Left ventricle myocardium inferior (tissue), 1 donor: ENCODE measurements at places on chromosomes 7 and 10.
A peak's percentile ranks its signal among the peaks of the same experiment; 100 is the strongest.

DNA sequence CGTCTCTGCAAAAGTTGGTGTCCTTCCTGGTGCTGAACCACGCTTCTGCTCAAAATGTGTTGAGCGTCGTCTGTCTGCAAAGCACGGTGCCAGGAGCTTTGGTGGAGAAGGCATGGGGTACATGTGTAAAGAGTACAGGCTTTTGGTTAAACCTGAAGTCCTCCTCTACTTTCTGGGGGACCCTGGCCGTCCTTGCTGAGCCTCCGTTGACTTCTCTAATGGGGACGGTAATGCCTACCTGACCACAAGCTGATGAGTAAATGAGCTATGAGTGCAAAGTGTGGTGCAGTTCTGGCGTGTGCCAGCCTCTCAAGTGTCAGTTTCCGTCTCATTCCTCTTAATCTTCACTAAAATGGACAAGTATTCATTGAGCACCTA is 527 bp upstream of the HERPUD2 start:
- DNase-seq = no peak

DNA sequence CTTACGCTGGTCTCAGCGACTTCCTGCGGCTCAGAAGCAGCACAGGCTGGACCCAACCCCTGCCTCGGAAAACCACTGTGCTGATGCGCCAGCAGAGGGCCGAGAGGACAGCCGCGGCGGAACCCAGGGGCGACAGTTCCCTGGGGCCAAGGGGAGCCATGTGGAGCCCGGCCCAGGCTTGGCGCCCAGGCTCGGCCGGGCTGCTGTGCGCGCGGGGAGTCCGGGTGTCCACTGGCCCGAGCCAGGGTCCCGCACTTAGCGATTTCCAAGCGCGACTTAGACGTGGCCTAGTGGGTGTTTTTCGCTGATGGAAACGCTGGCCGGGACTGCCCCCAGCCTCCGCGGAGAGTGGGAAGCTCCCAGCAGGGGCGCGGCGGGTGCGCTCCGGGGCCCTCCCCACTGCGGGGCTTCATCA is 18.6 kb upstream of the ZNF32 start:
- no peak for DNase-seq

DNA sequence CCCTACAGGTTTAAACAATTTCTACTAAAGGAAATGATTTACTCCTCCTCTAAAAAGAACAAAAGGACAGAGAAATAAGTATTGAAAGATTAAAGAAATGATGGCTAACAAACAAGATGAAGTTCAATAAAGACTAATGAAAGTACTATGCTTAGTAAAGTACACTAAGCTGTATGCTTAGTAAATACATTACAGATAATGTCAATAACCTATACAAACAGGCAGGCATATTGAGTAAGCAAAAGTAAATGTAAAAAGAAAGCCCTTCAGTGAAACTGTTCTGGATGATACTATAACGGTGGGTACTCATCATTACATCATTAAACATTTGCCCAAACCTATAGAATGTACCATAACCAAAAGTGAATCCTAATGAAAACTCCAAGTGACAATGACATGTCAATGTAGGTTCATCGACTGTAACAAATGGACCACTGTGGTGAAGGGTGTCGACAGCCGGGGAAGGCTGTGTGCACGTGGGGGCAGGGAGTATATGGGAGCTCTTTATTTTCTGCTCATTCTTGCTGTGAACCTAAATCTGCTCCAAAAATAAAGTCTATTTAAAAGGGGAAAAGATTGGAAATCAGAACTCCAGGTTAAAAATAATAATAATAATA is 34.0 kb downstream of the CYTH3 start:
- no peak for DNase-seq

DNA sequence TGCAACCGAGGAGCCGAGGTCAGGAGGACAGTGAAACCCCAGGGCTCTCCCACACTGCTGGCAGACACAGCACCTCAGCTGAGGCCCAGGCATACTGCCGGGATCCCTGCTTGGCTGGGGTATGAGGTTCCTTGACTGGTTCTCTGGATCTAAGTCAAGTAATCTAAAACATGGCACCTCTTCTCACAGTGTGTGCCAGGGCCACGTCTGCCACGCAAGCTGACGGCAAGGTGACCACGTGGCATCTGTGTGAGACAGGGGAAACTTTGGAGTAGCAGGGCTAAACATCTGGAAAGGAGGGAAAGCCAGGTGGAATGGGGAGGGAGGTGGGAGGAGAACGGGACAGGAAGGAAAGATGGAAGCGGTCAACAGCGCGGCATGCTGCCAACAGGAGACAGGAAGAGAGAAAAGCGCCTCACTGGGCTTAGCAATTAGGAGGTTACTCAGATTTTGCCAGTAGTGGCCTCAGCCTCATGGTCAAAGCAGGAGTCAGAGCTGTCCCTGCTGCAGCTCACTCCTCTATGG is 103.7 kb downstream of the CXCL12 start:
- peak; percentile 57 for DNase-seq

DNA sequence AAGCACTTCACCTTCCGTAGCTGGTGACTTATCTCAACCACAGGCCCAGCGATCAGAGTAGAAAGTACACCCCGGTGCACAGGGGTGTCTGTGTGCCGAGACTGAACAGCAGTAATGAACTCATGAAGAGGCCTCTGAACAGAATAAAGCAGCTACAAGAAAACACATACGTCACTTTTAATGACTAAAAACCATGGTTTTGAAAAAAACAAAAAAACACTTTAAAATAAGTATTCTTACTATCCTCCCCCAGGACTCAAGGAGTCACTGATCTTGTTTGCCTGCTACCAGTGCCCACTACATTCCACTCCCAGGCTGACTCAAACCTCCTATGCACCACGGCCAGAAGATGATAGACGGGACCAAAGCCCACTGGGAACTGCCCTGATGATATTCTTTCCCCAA is 53.8 kb downstream of the NCAPG2 start:
- DNase-seq = no peak

DNA sequence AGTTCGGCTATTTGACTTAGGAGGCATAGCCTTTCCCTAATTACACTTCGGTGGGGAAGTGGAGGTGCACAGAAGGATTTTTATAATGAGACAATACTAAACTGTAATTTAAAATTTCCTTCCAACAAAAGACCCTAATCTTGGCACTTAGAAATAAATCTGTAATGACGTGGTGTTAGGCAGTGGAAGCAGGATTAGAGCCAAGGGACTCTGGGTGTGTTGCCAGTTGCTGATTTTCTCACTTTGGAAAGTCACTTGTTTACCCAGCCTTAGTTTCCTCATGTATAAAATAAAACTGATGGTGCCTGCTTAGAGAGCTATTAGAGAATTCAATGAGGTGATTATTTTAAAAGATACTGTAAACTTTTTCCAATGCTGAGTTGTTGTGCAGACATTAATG is 287.2 kb downstream of the AUTS2 start:
- DNase-seq = no peak

DNA sequence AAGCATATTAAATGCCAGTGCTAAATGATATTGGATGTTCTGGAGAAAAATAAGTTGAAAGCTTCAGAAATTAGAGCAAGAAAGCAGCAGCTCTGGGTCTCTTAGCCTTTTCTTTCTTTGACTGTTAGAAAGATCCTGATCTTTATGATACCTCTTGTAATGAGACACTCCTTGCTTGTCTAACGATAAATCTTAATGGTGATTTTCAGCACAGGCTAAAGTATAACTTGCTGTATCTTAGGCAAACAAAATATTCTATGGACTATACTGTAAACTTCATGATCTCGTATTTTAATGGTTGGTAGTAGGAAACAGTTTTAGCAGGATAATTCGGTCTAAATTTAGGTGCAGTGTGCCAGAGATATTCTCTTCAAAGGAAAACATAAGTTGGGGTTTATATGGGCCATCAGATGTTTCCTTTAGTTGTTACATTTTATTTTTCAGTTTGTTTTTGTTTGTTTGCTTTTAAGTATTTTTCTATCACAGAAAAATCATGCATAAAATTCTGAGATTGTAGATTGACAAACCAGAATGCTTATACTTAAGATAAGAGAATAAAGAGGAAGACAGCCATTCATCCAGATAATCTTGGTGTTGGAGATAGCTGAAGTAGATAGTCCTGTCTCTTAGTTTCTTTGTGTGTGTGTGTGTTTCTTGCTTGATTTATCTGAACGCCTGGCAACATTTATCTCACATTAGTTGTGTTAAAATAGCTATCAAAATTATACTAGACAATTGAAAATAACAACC is 4.7 kb downstream of the CASD1 start:
- DNase-seq = no peak

- DNase-seq = no peak
Observed at GRCh38 chr10:113583571-113583970, 30.7 kb downstream of the HABP2 start.

GRCh38 chr7:15461576-15461975 is 100.2 kb downstream of the AGMO start:
- DNase-seq = no peak

- DNase-seq = no peak
Observed at GRCh38 chr7:143046426-143046851, 5.7 kb upstream of the OR6V1 start.
